CD8-positive, alpha-beta memory T cell (primary cell): ENCODE measurements at places on chromosomes 2 and 18. TPM values are rescaled to one million over a fixed set of nuclear protein-coding genes. Genes with fewer than 3 reads are reported as not detected.

DNA sequence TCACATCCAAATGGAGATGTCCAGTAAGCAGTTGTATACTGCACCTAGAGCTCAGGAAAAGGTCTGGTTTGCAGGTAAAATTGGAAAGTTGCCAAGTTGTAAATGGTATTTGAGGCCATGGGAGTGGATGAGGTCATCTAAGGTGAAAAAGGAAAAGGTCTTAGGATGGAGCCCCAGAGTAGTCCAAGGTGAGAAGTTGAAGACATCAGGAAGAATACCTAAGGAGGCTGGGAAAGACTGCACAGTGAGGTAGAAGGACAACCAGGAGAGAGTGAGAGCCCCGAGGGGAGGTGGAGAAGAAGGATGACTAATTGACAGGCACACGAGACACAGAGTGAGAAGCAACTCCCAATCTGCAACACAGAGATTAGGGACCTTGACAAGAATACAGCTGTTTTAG is 10.7 kb downstream of the DPP4 start:
- H3K4me1 ChIP-seq = peaks cover 31% of the 10 kb centered on the region
- no peak overlapping the region for H3K27ac ChIP-seq
- H3K27me3 ChIP-seq = no peaks in the 10 kb centered on the region

DNA sequence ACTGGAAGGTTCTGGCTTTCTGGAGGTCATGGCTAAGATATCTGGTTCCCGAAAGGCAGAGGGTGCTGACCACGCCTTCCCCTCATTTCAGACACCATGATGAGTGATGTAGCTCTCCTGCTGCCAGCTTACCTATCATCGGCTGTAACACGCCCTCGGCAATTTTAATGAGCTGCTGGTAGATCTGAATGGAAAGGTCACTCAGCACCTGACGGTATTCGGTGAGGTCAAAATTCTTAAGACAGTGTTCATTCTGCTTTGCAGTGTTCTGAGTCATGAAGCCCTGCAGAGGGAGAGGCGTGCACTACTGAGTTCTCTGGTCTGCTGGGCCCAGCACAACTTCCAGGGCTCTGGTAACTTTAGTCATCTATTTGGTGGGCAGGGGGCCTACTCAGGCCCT is 25.7 kb upstream of the ACAA2 start:
- H3K36me3 ChIP-seq = no peaks in the 10 kb centered on the region
- H3K27ac ChIP-seq = no peak overlapping the region
- no peak for DNase-seq
- no peak overlapping the region for H3K4me3 ChIP-seq

DNA sequence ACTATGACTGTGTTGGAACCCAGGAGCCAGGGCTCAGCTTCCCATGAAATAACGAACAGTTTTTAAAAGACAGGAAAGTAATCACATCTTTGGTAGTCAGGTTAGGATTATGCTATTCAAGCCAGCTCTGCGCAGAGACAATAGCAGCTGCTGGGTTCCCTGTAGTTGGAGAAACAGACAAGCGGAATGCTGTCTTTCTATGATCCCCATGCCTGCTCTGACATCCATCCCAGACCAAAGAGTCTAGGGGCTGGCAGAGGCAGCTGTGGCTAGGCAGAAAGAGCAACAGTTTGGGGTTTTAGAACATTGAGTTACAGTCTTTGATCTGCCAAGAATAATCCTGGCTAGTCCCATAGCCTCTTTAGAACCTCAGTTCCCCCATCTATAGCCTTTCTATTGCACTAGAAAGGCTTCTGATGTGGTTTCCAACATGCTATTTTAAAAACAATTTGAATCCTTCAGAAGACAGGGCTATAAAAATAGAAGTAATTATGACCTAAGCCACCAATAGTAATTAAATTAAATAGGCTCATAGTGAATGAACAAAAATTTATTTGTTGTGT is 146.8 kb downstream of the MTX2 start:
- no peaks in the 10 kb centered on the region for H3K27me3 ChIP-seq
- H3K36me3 ChIP-seq = no peaks in the 10 kb centered on the region
- no peak for DNase-seq
- no peak overlapping the region for H3K27ac ChIP-seq
- H3K4me1 ChIP-seq = no peaks in the 10 kb centered on the region

- H3K4me1 ChIP-seq = no peaks in the 10 kb centered on the region
- no peak for DNase-seq
- no peak overlapping the region for H3K27ac ChIP-seq
- H3K4me3 ChIP-seq = no peak overlapping the region
- no peaks in the 10 kb centered on the region for H3K27me3 ChIP-seq
- H3K36me3 ChIP-seq = no peaks in the 10 kb centered on the region
These were observed 65.1 kb upstream of the ODC1 start for GRCh38 chr2:10513201-10513600.

GRCh38 chr2:110678457-110679336 is 834 bp upstream of the BUB1 start:
- peaks cover 8% of the 10 kb centered on the region for H3K4me1 ChIP-seq
- peak overlapping the region; percentile 100 for H3K4me3 ChIP-seq
- no peak for DNase-seq
- H3K36me3 ChIP-seq = no peaks in the 10 kb centered on the region
- peak overlapping the region; percentile 92 for H3K27ac ChIP-seq
- H3K27me3 ChIP-seq = no peaks in the 10 kb centered on the region

DNA sequence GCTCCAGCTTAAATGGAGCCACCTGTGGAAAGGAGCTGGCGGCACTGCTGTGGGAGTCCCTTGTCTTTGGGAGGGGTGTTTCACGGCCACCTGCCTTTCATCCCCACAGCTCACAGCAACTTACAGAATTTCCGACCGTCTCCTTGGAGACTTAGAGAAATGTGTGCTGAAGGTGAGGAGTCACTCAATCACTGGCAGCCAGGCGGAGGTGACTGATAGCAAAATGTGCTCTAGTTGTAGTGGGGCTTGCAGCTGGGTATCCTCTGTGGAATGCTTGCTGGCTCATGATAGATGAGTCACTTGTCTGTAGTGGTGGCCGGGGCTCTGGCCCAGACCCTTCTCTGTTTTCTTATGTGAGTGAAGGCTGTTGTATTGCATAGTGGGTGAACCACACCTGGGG is 110.7 kb downstream of the SH3RF3 start:
- H3K4me1 ChIP-seq = peaks cover 7% of the 10 kb centered on the region
- no peak overlapping the region for H3K4me3 ChIP-seq
- H3K36me3 ChIP-seq = no peaks in the 10 kb centered on the region
- H3K27me3 ChIP-seq = no peaks in the 10 kb centered on the region
- DNase-seq = no peak
- no peak overlapping the region for H3K27ac ChIP-seq

The CHRND gene
- not detected for polyA plus RNA-seq

GRCh38 chr2:147639891-147640290 is 204.9 kb upstream of the ACVR2A start:
- no peaks in the 10 kb centered on the region for H3K36me3 ChIP-seq
- no peak for DNase-seq
- no peak overlapping the region for H3K4me3 ChIP-seq
- no peaks in the 10 kb centered on the region for H3K4me1 ChIP-seq
- no peaks in the 10 kb centered on the region for H3K27me3 ChIP-seq

GRCh38 chr2:118246726-118247125 is 158.5 kb downstream of the INSIG2 start:
- no peak overlapping the region for H3K4me3 ChIP-seq
- H3K27ac ChIP-seq = no peak overlapping the region
- no peaks in the 10 kb centered on the region for H3K27me3 ChIP-seq
- no peak for DNase-seq
- H3K4me1 ChIP-seq = no peaks in the 10 kb centered on the region

GRCh38 chr2:61176755-61177726 is 15.1 kb downstream of the C2orf74 start:
- peak overlapping the region; percentile 93 for H3K4me3 ChIP-seq
- peaks cover 48% of the 10 kb centered on the region for H3K4me1 ChIP-seq
- peak overlapping the region; percentile 95 for H3K27ac ChIP-seq
- DNase-seq = peak; percentile 93

DNA sequence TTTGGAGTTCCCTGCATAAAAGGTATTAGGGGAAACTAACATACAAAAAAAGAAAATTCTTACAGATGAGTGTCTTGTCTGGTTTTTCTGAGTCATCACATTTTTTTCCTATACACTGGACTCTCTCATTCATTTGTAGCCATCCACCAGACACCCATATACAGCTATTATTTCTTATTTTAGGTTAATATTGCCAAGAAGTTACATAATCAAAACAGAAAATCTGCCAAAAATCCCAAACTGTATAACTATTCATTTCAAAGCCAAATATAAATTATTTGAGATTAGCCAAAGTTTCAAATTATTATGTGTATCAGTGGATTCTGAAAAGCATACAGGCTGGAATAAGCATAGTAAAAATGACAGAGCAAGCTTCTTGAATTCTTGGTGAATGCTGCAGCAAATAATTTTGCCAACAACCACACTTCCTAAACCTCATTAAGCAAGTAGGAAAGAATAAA is 191.2 kb downstream of the NCKAP5 start:
- H3K27me3 ChIP-seq = no peaks in the 10 kb centered on the region
- no peak overlapping the region for H3K27ac ChIP-seq
- H3K36me3 ChIP-seq = no peaks in the 10 kb centered on the region
- DNase-seq = no peak
- no peaks in the 10 kb centered on the region for H3K4me1 ChIP-seq

DNA sequence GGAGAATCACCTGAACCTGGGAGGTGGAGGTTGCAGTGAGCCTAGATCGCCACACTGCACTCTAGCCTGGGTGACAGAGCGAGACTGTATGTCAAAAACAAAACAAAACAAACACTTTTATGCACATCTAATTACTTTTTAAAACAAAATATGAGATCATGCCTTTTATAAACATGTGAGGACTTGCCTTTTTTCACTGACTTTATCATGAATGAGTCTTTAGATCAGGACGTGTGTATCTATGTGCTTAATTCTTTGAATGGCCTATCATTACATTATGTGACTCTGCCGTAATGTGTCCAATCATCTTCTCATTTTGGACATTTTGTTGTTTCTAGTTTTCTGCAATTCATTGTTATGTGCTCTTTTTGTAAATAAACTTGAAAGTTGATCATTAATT is 58.7 kb downstream of the FAM117B start:
- H3K4me1 ChIP-seq = peaks cover 19% of the 10 kb centered on the region
- H3K27ac ChIP-seq = no peak overlapping the region
- H3K27me3 ChIP-seq = no peaks in the 10 kb centered on the region
- no peak for DNase-seq

DNA sequence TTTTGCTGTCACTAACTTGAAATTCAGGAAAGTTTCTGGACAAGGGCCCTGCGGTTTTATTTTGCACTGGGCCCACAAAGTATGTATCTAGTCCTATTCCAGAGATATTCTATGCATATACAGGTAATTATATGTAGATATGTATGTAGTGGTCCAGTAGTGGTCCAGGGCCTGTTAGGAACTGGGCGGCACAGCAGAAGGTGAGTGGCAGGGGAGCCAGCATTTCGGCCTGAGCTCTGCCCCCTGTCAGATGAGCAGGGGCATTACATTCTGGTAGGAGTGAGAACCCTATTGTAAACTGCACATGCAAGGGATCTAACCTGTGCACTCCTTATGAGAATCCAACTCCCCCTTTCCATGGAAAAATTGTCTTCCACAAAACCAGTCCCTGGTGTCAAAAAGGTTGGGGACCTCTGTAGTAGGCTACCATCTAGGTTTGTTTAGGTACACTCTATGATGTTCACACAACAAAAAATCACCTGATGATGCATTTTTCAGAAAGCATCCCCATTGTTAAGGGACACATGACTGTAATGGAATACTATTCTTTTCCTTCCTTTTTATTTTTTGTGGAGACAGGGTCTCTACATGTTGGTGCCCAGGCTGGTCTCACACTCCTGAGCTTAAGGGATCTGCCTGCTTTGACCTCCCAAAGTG is 2.8 kb upstream of the PPP4R3B start:
- peak overlapping the region; percentile 29 for H3K4me3 ChIP-seq
- H3K36me3 ChIP-seq = no peaks in the 10 kb centered on the region
